Osteoblast (primary cell): ENCODE measurements at places on chromosomes 1 and 21. TPM values are rescaled to one million over a fixed set of nuclear protein-coding genes. Genes with fewer than 3 reads are reported as not detected.
A peak's percentile ranks its signal among the peaks of the same experiment; 100 is the strongest.

DNA sequence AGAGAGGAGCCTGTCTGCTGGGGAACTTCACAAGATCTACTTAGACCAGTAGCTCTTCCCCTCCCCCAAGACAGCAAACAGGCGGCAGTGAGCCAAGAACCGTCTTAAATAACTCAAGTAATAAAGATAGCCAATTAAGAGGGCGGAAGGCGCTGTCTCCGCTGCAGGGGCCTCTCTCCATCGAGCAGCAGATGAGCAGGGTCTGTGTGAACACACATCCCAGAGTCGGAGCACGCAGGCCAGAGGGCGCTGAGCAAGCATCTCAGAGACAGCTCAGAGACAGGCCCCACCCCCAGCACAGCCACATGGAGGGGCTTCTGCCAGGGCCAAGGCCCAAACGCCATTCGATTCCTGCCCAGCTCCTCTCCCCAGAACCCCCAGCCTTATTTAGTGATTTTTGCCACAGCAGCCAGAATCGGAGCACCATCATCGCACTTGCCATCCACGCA, 11.1 kb downstream of the IFFO2 start:
- H3K36me3 ChIP-seq = peaks cover 5% of the 10 kb centered on the region
- no peak overlapping the region for H3K4me3 ChIP-seq
- no peaks in the 10 kb centered on the region for H3K27me3 ChIP-seq
- no peak overlapping the region for H3K27ac ChIP-seq
- H3K4me1 ChIP-seq = peaks cover 41% of the 10 kb centered on the region

DNA sequence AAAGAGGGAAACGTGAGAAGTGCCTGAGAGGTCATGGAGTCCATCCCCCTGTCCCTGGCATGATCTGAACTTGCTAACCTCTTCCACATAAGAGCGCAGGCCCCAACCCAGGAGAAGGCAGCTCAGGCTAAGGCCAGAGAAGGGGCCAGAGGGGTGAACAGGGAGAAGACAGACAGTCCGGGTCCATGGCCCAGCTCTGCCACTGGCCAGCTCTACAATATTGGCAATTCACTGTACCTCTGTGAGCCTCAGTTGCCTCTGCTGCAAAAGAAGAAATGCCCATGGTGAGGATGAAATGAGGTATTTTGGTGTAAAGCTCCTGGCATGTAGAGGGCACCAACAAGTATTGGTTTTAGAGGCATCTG, 72.3 kb downstream of the CAMK2N1 start:
- H3K4me3 ChIP-seq = no peak overlapping the region
- H3K27me3 ChIP-seq = peaks cover 2% of the 10 kb centered on the region
- H3K27ac ChIP-seq = no peak overlapping the region
- H3K4me1 ChIP-seq = peaks cover 23% of the 10 kb centered on the region
- no peaks in the 10 kb centered on the region for H3K36me3 ChIP-seq

- peak; percentile 81 for DNase-seq
- H3K36me3 ChIP-seq = no peaks in the 10 kb centered on the region
- H3K27ac ChIP-seq = no peak overlapping the region
- no peak overlapping the region for H3K4me3 ChIP-seq
These were observed 3.7 kb upstream of the SLC19A1 start for GRCh38 chr21:45545691-45546531.

GRCh38 chr1:115115521-115116161, 26.3 kb upstream of the TSPAN2 start:
- H3K27ac ChIP-seq = peak overlapping the region; percentile 57
- peak; percentile 77 for DNase-seq
- no peak overlapping the region for H3K4me3 ChIP-seq
- no peaks in the 10 kb centered on the region for H3K27me3 ChIP-seq
- H3K4me1 ChIP-seq = peaks cover 32% of the 10 kb centered on the region

GRCh38 chr1:110070671-110071242, at the start of gene ALX3:
Gene ALX3, minus strand, starts transcription at chr1:110070672. Its CDS starts 60 bp downstream, at chr1:110070612.
- H3K4me3 ChIP-seq = no peak within 1 kb of the TSS
- peaks cover 73% of the 10 kb centered on the region for H3K27me3 ChIP-seq
- H3K36me3 ChIP-seq = no peaks in the 10 kb centered on the region
- H3K4me1 ChIP-seq = no peaks in the 10 kb centered on the region
- DNase-seq = peak; percentile 89

DNA sequence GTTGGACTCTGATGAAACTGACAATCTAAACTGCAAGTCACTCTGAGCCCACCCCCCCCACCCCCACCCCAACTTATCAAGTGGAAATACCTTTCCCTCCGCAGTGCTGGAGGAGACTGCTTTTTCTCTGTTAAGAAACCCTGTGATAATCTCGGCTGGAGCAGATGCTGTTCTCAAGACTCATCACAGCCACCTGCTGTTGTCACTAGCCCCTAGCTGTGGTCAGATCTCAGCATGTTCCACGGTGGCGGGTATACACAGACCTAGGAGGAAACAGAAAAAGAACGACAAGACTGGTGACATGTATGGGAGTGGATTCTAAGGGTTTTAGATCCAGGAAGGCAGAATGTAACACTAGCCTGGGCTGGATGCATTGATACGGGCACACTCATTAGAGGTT, 2.3 kb downstream of the ACTL8 start:
- DNase-seq = no peak
- no peaks in the 10 kb centered on the region for H3K27me3 ChIP-seq
- no peak overlapping the region for H3K4me3 ChIP-seq
- no peaks in the 10 kb centered on the region for H3K36me3 ChIP-seq

DNA sequence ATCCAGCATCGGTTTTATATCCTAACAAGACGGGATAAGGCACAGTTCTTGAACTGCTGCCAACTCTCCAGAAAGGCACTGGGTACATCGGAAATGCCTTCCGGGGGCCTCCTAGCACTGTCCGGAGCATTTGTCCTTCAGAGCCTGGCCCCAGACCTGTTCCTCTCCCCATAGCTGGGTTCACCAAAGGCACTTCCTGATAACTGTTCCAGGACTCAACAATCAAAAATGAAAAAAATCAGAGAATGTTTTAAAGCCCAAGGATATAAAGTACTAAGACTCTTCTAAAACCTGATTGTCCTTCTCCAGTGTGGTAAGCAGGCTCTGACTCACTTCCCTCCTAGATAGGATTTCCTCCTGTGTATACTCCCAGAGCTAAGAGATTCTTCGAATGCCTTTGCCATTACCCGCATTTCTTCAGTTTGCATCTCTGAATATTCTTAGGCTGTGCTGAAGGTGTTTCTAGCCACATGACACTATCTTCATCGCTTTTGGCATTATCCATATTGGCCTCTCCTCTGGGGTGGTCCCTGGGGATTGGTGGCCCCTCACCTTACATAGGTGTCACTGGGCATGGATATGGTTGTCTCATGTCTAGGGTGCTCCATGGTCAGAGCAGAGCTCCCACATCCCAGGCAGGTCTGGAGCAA, 112.9 kb downstream of the ZBTB18 start:
- no peaks in the 10 kb centered on the region for H3K27me3 ChIP-seq
- H3K27ac ChIP-seq = peak overlapping the region; percentile 66
- no peaks in the 10 kb centered on the region for H3K36me3 ChIP-seq
- H3K4me3 ChIP-seq = peak overlapping the region; percentile 40
- H3K4me1 ChIP-seq = peaks cover 21% of the 10 kb centered on the region
- peak; percentile 87 for DNase-seq

- peaks cover 32% of the 10 kb centered on the region for H3K4me1 ChIP-seq
- peak overlapping the region; percentile 83 for H3K4me3 ChIP-seq
- peak overlapping the region; percentile 82 for H3K27ac ChIP-seq
- H3K27me3 ChIP-seq = no peaks in the 10 kb centered on the region
- H3K36me3 ChIP-seq = peaks cover 45% of the 10 kb centered on the region
These were observed 2.5 kb downstream of the RGS4 start for GRCh38 chr1:163071405-163072255.

DNA sequence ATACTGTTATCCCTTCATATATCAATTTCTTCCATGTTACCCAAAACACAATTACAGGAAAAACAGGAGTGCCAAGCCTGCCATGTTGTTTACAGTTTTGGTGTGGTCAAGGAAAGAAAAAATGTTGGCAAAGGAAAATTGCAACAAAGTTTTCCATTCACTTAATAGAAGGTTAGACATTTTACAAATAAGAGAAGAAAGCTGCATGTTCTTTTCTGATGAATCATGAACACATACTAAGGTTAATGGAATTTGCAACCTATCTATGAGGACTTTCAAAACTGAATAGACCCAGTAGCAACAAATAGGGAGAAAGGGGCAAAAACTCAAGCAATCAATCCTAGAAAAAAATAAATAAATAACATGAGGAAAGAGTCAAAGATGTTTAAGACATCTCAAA, 556.7 kb downstream of the DPYD start:
- H3K27me3 ChIP-seq = no peaks in the 10 kb centered on the region
- no peaks in the 10 kb centered on the region for H3K36me3 ChIP-seq
- no peak overlapping the region for H3K27ac ChIP-seq
- H3K4me3 ChIP-seq = no peak overlapping the region

GRCh38 chr1:49098866-49099265, 322.2 kb upstream of the BEND5 start:
- no peaks in the 10 kb centered on the region for H3K36me3 ChIP-seq
- H3K27me3 ChIP-seq = no peaks in the 10 kb centered on the region
- no peak overlapping the region for H3K4me3 ChIP-seq
- DNase-seq = no peak

DNA sequence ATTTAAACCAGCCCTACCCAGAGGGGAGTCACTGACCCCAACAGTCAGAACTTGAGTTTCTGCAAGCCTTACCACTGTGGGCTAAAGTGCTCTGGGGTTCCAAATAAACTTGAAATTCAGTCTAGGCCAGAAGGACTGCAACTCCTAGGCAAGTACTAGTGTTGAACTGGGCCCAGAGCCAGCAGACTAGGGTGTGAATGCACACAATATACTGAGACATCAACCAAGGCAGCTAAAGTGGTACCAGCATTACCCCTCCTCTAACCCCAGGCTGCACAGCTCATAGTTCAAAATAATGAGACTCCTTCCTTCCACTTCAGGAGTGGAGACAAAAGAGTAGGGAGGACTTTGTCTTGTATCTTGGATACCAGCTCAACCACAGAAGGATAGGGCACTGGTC, 18.9 kb upstream of the IL20 start:
- peaks cover 5% of the 10 kb centered on the region for H3K27me3 ChIP-seq
- no peak overlapping the region for H3K4me3 ChIP-seq
- H3K36me3 ChIP-seq = no peaks in the 10 kb centered on the region
- peaks cover 3% of the 10 kb centered on the region for H3K4me1 ChIP-seq

DNA sequence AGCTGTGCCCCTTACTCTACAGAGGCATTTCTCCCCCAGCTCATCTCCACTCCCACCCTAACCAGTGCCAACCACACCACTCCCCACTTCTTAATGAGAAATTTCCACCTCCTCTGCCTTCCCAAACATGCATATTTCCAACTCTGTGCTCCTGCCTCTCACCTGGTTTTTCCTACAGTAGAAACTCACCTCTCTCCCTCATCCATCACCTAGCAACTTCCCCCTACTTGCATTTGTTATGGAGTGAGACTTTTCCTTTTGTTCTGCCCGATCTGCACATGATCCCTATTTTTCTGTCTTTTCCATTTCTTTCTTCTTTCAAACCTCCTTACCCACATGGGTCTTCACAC, 11.9 kb downstream of the RGS8 start:
- H3K4me1 ChIP-seq = no peaks in the 10 kb centered on the region
- H3K4me3 ChIP-seq = no peak overlapping the region
- no peaks in the 10 kb centered on the region for H3K36me3 ChIP-seq
- no peak overlapping the region for H3K27ac ChIP-seq
- DNase-seq = no peak

DNA sequence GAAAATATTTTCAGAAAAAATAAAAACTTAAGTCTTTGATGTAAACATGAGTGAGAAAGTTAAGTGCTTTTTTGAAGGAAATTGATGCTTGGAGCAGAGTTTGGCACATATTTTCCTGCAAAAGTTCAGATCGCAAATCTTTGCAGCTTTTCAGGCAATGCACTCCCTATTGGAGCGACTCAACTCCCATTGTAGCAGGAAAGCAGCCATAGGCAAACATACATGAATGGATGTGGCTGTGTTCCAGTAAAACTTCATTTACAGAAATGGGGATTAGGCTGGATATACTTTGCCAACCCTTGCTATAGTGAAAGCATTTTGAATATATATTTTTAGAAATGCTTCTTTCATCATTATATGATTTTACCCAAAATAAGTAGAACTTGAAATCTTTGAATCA, 8.1 kb downstream of the AGL start:
- DNase-seq = no peak
- H3K27ac ChIP-seq = no peak overlapping the region
- no peaks in the 10 kb centered on the region for H3K27me3 ChIP-seq
- peaks cover 4% of the 10 kb centered on the region for H3K36me3 ChIP-seq
- H3K4me3 ChIP-seq = no peak overlapping the region

DNA sequence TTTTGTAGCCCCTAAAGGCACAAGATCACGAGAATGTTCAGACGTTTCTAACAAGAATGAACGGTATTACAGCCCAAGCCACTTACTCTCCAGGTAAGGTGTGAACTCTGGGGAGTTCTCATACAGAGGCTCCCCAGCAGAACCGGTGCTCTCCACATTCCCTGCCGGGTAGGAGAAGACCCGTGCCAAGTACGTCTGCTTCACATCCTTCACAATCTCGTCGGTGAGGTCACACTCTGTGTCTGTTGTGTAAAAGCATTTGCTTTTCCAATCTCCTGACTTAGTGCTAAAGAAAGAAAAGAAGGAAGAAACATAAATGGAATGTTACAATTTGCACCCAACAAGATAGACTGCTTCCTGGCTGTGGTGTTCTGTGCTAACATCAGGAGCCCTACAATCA, 5.7 kb downstream of the F3 start:
- H3K4me3 ChIP-seq = no peak overlapping the region
- H3K36me3 ChIP-seq = peaks cover 23% of the 10 kb centered on the region
- DNase-seq = no peak
- no peaks in the 10 kb centered on the region for H3K4me1 ChIP-seq

DNA sequence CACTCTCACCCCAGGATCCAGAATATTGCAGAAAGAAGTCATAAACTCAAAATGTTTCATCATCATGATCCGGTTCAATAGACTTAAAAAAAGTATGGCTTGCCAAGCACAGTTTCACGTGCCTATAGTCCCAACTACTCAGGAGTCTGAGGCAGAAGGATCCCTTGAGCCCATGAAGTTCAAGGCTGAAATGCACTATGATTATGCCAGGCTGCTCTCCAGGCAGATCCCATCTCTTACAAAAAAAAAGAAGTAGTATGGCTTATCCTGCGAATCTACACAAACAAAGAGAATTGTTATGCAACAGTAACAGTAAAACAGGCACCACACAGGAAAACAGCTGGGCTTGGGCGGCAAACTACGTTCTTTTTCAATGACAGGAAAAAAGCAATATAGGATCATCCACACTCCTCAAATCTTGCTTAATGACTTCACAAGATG, 76.2 kb downstream of the EIF4G3 start:
- no peak overlapping the region for H3K27ac ChIP-seq
- no peaks in the 10 kb centered on the region for H3K4me1 ChIP-seq
- DNase-seq = no peak
- H3K27me3 ChIP-seq = no peaks in the 10 kb centered on the region
- H3K36me3 ChIP-seq = peaks cover 4% of the 10 kb centered on the region
- H3K4me3 ChIP-seq = no peak overlapping the region

CCDC185 gene
- not detected in 2 replicates for total RNA-seq

ERICH3 gene
- total RNA-seq = not detected in 2 replicates

CSMD2 gene
- 0.36 and 0.88 TPM in 2 replicates for total RNA-seq

PRELP gene
- total RNA-seq = 0.29 and 0.36 TPM in 2 replicates

TAF1A gene
- total RNA-seq = 8.5 and 9.4 TPM in 2 replicates

DISP1 gene
- 4.3 and 4.4 TPM in 2 replicates for total RNA-seq

GJA9 gene
- total RNA-seq = not detected in 2 replicates

HUNK gene
- total RNA-seq = under 0.01 TPM in 2 replicates

OR6Y1 gene
- not detected in 2 replicates for total RNA-seq

RNF223 gene
- total RNA-seq = not detected in 2 replicates

IL24 gene
- not detected in 2 replicates for total RNA-seq

DYNLT4 gene
- total RNA-seq = 0.29 and 0.36 TPM in 2 replicates
